ENCODE measurements at places on chromosomes 12 and 14. TPM values are rescaled to one million over a fixed set of nuclear protein-coding genes. Genes with fewer than 3 reads are reported as not detected.

The CLEC4C gene
- not detected for total RNA-seq

The TAS2R10 gene
- total RNA-seq, result 0.28 TPM

The SDR9C7 gene
- total RNA-seq, result not detected

- H3K4me3 ChIP-seq, result no peak overlapping the region
- H3K4me1 ChIP-seq, result peaks cover 17% of the 10 kb centered on the region
- DNase-seq, result no peak
- H3K27me3 ChIP-seq, result no peaks in the 10 kb centered on the region
- H3K27ac ChIP-seq, result no peak overlapping the region
- peaks cover 35% of the 10 kb centered on the region for H3K36me3 ChIP-seq
Observed at GRCh38 chr12:123744836-123745235, 17.3 kb upstream of the DNAH10 start.

- no peak overlapping the region for H3K4me3 ChIP-seq
- H3K27me3 ChIP-seq, result no peaks in the 10 kb centered on the region
- DNase-seq, result no peak
- H3K27ac ChIP-seq, result no peak overlapping the region
- H3K36me3 ChIP-seq, result no peaks in the 10 kb centered on the region
- no peaks in the 10 kb centered on the region for H3K4me1 ChIP-seq
Observed at GRCh38 chr14:91925001-91925726, 22.3 kb downstream of the FBLN5 start.

DNA sequence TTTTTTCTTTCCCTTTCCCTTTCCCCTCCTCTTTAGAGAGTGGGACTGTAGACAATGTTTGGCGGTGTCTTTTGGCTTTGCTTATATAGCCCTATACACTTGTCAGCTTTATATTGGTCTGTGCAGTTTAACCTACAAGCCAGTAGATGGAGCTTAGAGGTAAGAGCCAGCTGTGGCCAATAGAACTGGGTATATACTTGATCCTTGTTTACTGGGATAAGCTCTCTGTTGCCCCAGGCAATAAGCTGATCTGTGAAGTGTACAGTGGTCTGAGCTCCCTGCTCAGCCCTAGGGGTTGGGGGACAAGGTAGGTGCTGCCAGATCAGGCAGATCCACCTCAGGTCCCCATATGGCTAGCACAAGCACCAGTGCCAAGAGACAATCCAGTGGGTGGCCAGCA, 434.1 kb downstream of the NOVA1 start:
- H3K4me3 ChIP-seq, result no peak overlapping the region
- no peaks in the 10 kb centered on the region for H3K36me3 ChIP-seq
- H3K4me1 ChIP-seq, result no peaks in the 10 kb centered on the region
- no peak for DNase-seq
- H3K27me3 ChIP-seq, result no peaks in the 10 kb centered on the region
- no peak overlapping the region for H3K27ac ChIP-seq

DNA sequence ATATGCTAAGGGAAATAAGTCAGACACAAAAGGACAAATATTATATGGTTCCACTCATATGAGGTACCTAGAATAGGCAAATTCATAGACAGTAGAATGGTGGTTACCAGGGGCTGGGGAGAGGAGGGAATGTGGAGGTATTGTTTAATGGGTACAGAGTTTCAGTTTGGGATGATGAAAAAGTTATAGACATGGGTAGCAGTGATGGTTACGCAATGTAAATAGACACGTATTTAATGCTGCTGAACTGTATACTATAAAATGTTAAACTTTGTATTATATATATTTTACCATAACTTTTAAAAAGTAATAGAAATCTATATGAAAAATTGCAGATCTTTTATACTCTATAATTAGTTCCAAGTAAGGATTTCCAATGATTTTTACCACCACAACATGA, 71.2 kb downstream of the CDK17 start:
- no peak overlapping the region for H3K27ac ChIP-seq
- H3K4me1 ChIP-seq, result peaks cover 31% of the 10 kb centered on the region
- H3K27me3 ChIP-seq, result no peaks in the 10 kb centered on the region
- H3K36me3 ChIP-seq, result no peaks in the 10 kb centered on the region

- H3K27ac ChIP-seq, result no peak overlapping the region
- no peak overlapping the region for H3K4me3 ChIP-seq
- no peaks in the 10 kb centered on the region for H3K4me1 ChIP-seq
- peaks cover 23% of the 10 kb centered on the region for H3K36me3 ChIP-seq
- no peak for DNase-seq
Observed at GRCh38 chr14:52538623-52539022, 13.7 kb downstream of the TXNDC16 start.

DNA sequence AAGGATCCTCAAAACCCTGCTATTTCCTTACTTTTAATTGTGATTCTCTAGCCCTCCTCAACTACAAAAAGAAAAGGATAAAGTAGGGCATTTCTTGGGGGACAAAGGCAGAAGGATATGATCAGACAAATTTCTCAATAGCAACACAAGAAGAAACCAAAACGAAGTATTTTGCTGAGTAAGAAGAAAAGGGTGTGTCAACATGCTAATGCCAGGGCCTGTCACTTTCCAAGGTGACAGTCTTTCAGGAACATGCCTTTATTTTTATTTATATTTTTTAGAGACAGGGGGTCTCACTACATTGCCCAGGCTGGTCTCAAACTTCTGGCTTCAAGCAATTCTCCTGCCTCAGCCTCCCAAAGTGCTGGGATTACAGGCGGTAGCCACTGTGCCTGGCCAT, 39.8 kb downstream of the CBX5 start:
- no peak for DNase-seq
- no peak overlapping the region for H3K27ac ChIP-seq
- no peaks in the 10 kb centered on the region for H3K4me1 ChIP-seq
- peaks cover 17% of the 10 kb centered on the region for H3K36me3 ChIP-seq

DNA sequence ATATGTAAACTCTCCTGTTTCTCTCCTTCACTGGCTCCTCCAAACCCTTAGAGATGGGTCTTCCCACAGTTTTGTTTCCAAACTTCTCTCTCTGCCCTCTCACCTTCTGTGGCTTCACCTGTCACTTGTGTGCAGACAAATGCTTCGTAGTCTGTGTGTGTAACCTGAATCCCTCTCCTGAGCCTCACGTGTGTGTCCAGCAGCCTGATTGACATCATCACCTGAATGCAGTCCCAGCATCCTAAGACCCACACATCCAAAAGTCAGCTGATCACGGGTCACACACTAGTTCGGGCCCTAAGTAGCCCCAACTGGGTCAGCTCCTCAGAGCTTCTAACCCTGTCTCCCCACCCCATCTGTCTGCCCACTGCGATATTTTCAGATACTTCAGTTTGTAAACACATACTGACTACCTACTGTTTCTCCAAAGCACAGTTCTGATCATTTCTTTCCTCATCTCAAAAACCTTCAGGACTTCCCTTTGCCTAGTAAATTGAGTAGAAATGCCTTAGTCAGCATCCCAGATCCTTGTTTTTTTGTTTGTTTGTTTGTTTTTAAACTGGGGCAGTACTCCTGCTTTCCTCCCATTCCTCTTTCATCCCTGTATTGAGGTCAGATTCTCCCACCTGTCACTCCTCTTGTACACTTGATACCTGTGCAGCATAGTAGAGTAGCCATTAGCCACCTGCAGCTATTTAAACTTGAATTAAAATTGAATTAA, 23.7 kb downstream of the FNTB start:
- peaks cover 7% of the 10 kb centered on the region for H3K36me3 ChIP-seq
- no peak overlapping the region for H3K27ac ChIP-seq
- no peaks in the 10 kb centered on the region for H3K4me1 ChIP-seq
- H3K27me3 ChIP-seq, result no peaks in the 10 kb centered on the region
- H3K4me3 ChIP-seq, result no peak overlapping the region
- no peak for DNase-seq

Measured in CD8-positive, alpha-beta memory T cell (primary cell).